AG09309 (cell line): ENCODE measurements at places on chromosomes 13 and 19.

DNA sequence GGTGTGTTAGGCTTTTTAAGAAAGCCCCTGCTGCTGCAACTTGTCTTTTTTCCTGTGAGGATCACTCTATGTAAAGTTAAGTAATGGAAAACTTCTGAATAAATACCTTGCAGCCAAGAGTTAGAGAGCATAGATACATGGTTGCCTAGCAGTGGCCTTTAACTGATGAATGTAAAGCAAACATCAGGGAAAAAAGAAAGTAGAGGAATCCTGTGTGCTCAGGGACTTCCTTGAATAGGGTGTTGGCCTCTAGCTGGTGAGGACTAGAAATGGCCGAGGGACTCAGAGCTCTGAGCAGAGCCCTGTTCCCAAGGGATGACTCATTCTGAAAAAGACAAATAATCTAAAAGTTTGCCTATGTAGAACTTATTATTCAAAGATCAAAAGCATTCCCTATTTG, 135.7 kb downstream of the MIPEP start:
- DNase-seq: no peak

DNA sequence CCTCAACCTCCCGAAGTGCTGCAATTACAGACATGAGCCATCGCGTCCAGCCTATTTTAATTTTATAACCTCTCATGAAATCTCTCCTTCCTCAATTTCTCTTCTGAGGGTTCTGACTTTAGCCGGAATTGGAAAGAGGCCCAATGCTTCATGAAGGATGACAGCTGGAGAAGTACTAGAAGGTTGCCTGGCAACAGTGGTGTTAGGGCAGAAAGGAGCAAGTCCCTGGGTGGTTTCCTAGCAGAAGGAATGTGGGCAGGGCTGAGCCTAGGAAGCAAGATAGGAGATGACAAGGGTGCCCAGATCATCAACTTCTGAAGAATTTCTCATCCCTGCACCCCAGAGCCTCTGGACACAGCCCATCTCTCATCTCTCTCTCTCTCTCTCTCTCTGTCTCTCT, 25.8 kb downstream of the CACNG6 start:
- DNase-seq: no peak

DNA sequence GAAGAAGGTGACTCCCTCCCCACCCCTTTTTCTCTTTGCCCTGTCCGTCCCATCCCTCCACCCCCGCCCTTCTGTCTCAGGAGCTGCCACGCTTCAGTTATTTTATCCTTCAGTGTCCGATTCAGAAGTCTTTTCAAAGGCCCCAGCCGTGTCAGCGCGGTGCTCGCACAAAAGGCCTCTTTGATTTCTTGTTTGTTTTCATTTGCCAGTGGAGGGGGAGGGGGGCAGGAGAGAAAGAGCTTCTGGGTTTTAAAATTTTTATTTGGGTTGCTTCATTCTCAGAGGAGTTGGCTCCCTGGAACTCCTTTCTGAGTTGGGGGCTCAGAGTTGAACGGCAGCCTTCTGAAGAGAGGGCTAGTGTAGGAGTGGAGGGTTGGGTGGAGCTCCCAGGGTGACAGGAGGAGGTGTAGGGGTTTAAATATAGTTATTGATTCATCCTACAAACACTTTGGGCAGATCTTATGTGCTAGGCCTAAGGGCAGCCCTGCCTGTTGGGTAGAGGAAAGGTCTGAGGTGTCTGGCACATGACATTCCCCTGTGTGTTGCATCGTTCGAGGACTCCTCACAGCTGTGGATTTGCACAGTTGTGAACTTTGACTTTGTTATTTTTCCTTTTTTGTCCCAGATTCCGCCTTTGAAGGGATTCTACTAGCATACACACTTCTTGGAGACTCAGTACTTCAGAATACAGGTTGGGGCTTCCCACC, 36.8 kb downstream of the NFIX start:
- no peak for DNase-seq

- DNase-seq: no peak
Observed at GRCh38 chr13:42752731-42753130, 28.7 kb upstream of the FAM216B start.

- DNase-seq: no peak
Observed at GRCh38 chr13:32267836-32268439, 47.2 kb downstream of the ZAR1L start.

DNA sequence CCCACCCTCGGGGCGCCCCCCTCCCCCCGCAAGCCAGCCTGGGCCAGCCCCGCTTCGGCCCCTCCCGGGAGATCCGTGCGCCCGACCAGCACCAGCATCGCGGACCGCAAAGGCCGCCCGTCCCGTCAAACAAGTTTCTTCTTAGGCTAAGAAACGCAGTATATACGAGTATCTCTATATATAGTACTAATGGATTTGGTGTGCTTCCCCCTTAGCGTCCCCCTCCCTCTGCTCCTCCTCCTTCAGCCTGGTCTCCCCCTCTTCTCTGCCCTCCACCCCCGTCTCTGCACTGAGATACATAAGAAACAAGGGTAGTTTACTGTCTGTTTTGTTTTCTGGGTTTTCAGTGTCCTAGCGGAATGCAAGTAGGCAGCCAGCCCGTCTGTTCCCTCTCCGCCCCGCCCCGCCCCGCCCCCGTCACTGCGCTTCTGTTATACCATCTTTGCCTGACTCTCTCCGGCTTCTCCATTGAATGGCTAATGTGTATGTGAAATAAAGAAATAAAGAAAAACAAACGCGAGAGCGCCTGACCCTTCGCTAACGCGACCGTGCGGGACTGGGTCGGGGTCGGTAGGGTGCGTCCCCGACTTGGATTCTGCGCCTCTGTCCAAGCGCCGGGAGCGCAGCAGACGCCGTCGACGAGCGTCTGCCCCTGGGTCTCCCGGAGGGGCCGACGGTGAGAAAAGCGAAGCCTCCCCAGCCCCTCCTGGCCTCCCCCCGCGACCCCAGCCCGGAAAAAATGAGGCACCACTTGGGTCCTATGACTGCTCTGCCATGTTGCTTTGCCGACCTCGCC, 4.2 kb downstream of the LYL1 start:
- no peak for DNase-seq
